ENCODE measurements at places on chromosomes 7 and 10. TPM values are rescaled to one million over a fixed set of nuclear protein-coding genes. Genes with fewer than 3 reads are reported as not detected.

DNA sequence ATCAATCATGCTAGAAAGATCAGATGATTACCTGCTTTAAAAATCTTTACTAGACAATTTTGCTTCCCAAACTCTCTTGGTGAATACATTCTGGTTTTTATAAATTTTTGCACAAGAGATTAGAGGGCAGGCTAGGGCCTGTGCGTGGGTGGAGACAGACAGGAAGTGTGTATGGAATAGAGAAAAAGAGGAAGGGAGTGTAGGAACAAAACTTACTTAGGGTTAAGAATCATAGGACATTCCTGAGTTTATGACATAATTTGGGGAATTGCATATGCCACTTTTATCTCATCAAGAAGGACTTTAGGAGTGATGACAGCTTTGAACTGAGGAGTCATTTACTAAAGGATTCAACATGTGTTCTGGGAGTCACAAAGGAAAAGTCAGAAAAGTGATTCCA, 31.3 kb downstream of the LAMB1 start:
- DNase-seq = no peak

DNA sequence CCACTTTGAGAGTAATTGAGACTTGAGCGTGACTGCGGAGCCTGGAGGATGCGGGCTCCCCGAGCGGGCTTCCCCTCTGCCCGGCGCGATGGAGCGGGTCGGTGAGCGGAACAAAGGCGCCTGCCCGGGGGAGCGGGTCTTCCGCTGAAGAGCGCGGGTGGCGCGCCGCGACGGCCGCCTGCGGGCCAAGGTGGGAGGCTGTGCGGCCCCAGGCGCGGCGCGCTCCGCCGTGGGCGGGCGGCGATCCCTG, at the start of gene GALNT17:
TSS of gene GALNT17 (plus strand) at position 18 of the 250 bp plus-strand sequence.
- no peak for DNase-seq

DNA sequence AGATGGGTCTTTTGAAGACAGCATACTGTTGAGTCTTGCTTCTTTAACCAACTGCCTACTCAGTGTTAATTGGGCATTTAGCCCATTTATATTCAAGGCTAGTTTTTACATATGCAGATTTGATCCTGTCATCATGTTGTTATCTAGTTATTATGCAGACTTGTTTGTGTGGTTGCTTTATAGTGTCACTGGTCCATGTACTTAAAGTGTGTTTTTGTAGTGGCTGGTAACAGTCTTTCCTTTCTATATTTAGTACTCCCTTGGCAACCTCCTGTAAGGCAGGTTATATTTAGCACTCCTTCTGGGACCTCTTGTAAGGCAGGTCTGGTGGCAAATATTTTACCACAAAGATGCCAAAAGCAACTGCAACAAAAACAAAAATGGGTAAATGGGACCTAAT, 66.7 kb downstream of the TES start:
- DNase-seq = no peak

The GIMAP5 gene
- 55.0 TPM for total RNA-seq

GRCh38 chr10:13395540-13395939, 47.4 kb upstream of the SEPHS1 start:
- no peak for DNase-seq

- no peak for DNase-seq
Observed at GRCh38 chr10:44477046-44477425, 92.1 kb upstream of the CXCL12 start.
